Left colon (tissue), 2 donors: ENCODE measurements at places on chromosomes 4 and X. TPM values are rescaled to one million over a fixed set of nuclear protein-coding genes. Genes with fewer than 3 reads are reported as not detected.

Gene OTUD6A
- total RNA-seq: not detected

Gene MAGEA2B
- total RNA-seq: not detected

Gene SRP72
- 62.7 TPM for total RNA-seq

Gene APLN
- 0.22 TPM for total RNA-seq

Gene CFAP99
- total RNA-seq: 0.46 TPM

Gene OTC
- 1.5 TPM for total RNA-seq

Gene CA5B
- total RNA-seq: 7.7 TPM

Gene MXD4
- 33.1 TPM for total RNA-seq

Gene CCDC149
- total RNA-seq: 14.2 TPM

Gene GLRA3
- not detected for total RNA-seq
